ENCODE measurements at places on chromosomes 11 and 22. TPM values are rescaled to one million over a fixed set of nuclear protein-coding genes. Genes with fewer than 3 reads are reported as not detected.

The MUC2 gene
- 0.47 TPM for total RNA-seq

The CNTN5 gene
- total RNA-seq, result not detected

The YPEL4 gene
- 0.32 TPM for total RNA-seq

The SMC1B gene
- not detected for total RNA-seq

The PACSIN3 gene
- total RNA-seq, result 63.1 TPM

The SOX6 gene
- total RNA-seq, result 0.81 TPM

The MS4A12 gene
- total RNA-seq, result not detected

The F2 gene
- total RNA-seq, result 0.47 TPM

The C11orf87 gene
- 0.05 TPM for total RNA-seq

The MUC15 gene
- not detected for total RNA-seq

The ZNF280B gene
- 5.5 TPM for total RNA-seq

The ACAD8 gene
- total RNA-seq, result 21.0 TPM

The OR51B2 gene
- 17.1 TPM for total RNA-seq

The RELA gene
- total RNA-seq, result 78.5 TPM

DNA sequence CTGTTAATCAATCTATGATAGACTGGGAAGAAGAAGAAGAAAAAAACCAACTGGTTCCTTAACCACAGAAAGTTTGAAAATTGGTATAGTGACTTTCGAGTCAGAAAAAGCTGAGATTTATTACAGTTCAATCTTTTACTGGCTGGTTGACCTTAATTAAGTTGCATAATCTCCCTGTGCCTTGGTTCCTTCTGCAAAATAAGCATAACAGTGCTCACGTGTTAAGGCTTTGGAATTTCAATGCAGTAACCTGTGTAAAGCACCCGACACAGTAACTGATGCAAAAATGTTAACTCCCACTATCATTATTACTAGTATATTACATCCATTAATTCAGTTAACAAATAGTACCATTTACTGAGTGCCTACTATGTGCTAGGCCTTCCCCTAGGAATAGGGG is 22.6 kb upstream of the E2F8 start:
- DNase-seq, result no peak

DNA sequence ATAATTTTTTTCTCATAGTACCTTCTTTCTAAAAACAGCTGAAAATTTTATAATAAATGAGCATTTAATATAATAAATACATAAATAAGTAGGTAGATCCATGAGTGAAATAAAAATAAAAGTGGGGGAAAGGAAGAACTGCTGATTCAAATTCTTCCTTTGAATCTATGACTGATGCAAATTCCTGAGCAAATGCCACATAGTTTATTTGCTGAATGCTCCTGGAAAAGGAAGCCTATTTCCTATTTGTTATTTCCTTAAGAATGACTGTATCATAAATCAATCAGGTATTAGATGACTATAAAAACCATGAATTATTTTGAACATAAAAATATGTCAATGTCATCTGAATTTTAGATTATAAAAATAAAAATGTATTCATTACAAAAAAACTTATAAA is 16.6 kb downstream of the BTBD10 start:
- DNase-seq, result no peak

GRCh38 chr22:49209452-49210195 is 618.0 kb downstream of the BRD1 start:
- no peak for DNase-seq

GRCh38 chr11:17547932-17548331 is 873 bp downstream of the OTOG start:
- DNase-seq, result no peak

GRCh38 chr22:23237201-23237798 is 57.0 kb downstream of the BCR start:
- DNase-seq, result no peak

DNA sequence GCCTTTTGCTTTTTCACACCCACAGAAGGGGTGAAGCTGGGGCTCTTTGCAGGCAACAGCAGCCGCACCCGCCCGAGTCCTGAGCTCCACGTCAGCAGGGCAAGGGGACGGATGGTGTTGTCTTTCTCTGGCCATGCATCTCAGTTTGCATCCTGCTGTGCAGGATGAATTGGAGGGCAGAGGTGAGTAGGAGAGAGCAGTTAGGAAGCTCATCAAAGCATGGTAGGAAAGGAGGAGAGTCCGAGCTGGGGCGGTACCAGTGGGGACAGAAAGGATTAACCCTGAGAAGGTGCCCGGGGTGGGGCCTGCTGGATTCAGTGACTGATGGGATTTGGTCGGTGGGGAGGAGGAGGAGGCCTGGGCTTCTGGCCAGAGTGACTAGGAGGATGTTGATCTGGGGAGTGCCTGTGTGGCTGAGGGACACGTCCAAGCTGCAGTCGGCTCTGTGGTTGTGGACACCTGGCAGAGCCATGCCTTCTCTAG is 14.6 kb downstream of the FAM83F start:
- DNase-seq, result no peak

GRCh38 chr11:79156031-79156430 is 284.8 kb downstream of the TENM4 start:
- DNase-seq, result no peak

DNA sequence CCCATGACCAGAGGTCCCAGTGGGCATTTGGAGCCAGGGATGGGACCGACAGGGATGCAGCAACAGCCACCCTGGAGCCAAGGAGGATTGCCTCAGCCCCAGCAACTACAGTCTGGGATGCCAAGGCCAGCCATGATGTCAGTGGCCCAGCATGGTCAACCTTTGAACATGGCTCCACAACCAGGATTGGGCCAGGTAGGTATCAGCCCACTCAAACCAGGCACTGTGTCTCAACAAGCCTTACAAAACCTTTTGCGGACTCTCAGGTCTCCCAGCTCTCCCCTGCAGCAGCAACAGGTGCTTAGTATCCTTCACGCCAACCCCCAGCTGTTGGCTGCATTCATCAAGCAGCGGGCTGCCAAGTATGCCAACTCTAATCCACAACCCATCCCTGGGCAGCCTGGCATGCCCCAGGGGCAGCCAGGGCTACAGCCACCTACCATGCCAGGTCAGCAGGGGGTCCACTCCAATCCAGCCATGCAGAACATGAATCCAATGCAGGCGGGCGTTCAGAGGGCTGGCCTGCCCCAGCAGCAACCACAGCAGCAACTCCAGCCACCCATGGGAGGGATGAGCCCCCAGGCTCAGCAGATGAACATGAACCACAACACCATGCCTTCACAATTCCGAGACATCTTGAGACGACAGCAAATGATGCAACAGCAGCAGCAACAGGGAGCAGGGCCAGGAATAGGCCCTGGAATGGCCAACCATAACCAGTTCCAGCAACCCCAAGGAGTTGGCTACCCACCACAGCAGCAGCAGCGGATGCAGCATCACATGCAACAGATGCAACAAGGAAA is 27.3 kb upstream of the L3MBTL2 start:
- DNase-seq, result no peak

DNA sequence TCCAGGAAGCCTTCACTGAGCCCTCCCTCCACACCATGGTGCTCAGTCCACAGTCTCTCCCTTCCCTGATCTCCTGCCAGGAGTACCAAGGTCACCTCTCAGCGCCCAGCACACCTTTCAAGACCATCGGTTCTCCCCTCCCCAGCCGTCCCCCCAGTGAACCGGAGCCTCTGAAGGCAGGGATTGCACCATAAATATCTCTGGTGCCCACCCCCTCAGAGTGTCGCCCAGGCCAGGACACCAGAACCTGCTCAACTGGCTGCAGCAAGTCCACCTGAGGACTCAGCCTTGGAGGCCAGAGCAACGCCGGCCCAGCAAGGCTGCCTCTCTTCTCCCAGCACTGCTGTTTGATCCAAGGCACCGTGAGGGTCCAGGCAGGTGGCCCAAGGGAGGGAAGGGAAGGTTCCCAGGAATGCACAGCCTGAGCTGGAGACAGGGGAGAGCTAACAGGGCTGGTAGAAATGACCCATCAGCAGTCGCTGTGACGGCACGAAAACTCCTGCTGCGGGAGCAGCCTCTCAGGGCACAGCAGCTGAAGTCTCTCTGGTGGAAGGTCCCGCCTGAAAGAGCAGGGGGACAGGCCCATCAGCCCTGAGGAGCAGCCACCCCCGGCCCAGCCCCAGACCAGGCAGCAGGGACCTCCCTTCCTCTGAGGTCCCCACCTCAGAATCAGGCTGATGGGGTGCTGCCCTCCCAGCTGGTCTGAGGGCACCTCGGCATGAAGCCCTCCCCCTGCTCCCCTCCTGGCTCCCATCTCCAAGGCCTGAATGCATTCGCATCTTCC is 80.3 kb downstream of the BUD13 start:
- DNase-seq, result no peak

- no peak for DNase-seq
Observed at GRCh38 chr22:45285263-45286058, 712 bp downstream of the UPK3A start.

- no peak for DNase-seq
Observed at GRCh38 chr22:28768701-28769393, 3.6 kb upstream of the CCDC117 start.

DNA sequence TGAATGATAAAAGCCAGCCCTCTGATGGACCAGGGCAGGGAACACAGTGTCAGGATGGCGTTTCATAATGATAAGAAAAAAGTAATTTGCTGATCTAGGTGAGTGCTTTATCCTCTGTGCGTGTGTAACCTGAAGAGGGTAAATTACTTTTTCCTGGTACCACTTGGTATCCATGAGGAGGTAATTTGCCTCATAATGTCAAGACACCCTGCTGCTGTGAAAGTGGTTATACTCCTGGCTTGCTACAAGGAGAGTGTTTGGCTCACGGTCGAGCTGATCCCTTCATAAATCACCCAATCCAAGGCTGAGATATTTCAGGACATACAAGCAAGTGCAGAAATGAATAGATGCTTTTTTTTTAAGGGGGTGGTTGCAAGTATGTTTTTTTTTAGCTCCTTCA is 207.2 kb upstream of the PGR start:
- no peak for DNase-seq

DNA sequence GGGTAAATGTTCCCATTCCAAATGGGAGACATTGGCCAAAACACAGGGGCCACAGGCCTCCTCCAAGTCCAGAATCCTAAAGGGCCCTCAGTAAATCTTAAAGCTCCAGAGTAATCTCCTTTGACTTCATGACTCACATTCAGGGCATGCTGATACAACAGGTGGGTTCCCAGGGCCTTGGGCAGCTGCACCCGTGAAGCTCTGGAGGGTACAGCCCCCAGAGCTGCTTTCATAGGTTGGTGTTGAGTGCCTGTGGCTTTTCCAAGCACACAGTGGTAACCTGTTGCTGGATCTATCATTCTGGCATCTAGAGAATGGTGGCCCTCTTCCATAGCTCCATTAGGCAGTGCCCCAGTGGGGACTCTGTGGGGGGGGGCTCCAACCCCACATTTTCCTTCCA is 54.0 kb downstream of the NELL1 start:
- no peak for DNase-seq

DNA sequence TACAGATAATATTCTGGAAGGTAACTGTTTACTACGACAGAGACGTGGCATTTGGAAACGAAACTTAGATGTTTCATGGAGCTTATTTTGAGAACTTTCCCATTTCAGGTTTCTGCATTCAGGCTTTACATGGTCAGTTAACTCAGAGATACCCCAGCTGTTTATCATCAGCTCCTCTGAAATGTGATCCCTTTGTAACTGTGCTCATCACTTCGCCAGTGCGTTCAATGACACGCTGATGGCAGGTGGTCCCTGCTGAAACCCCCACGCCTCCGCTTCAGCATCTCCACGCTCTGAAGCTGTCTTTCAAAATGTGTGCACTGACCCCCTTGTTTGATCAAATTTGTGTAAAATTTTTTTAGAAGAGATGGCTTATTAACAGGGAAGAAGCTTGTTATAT is 30.5 kb downstream of the ALG12 start:
- DNase-seq, result no peak

- DNase-seq, result no peak
Observed at GRCh38 chr11:56013805-56014204, 13.6 kb upstream of the OR5AS1 start.

DNA sequence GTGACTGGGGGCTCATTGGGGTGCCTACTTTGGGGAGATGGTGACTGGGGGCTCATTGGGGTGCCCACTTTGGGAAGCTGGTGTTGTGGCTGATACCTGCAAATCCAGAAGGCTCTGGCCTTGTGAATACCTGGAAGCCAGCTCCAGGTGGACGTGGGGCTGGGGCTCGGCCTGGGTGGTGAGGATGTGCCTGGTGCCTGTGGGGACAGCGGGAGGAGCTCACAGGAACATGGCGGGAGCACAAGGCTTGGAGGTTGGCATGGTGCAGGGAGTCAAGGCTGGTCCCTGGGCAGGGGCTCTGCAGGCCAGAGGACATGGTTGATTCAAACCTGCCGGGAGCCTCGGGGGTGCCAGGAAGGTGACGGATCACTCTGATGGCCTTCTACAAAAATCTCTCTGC is 1165.7 kb downstream of the BRD1 start:
- DNase-seq, result no peak

DNA sequence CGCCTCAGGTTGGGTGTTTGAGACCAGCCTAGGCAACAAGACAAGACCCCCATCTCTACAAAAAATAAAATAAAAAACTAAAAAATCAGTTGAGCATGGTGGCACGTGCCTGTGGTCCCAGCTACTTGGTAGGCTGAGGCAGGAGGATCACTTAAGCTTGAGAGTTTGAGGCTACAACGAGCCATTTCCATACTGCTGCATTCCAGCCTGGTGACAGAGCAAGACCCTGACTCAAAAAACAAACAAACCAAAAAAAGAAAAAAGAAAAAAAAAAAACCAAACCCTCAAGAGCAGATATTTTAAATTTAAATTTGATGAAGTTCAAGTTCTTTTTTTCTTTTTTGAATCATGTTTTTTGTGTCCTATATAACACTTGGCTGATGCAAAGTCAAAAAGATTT is 7.2 kb upstream of the CCDC83 start:
- DNase-seq, result no peak

Measured in HCT116 (cell line).